ENCODE measurements at places on chromosomes 1 and 21.
A peak's percentile ranks its signal among the peaks of the same experiment; 100 is the strongest.

DNA sequence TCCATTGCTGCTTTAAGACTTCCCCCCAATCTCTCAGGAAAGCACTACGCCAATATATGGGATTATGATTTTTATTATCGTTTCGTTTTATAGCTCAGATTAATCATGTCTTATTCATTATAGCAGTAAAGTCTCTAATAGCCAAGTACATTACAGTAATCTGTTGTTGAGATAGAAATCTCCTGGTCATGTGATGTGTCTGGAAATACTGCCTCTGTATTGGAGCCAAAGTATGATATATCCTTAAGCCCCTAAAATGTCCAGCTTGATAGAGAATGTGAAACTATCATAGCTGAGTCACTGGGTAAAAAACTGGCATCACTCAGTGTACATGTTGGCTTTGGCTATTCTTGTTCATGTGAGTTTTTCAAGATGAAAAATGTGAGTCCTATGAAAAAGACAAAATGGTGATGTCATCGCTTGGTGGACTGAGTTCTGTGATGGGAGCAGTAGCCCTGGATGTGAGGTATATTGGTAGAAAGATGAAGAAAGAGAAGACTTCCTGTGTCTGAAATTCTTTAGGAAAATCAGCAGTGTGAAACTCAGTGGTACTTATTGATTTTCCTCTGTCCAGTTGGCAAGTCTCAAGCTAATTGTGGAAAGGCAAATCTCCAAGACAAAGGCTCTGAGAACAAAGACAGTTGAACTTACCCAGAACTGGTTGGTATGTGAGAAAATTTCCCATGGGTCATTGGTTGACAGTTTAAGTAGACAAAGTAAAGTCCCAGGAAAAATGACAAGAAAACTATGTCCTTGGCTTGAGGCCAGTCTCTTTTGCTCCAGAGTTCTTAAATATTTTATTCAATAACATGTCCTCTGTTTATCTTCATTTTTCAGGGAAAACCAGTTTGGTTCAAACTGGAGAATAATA, 76.2 kb downstream of the BRINP2 start:
- peak; percentile 28 for DNase-seq
- no peaks in the 10 kb centered on the region for H3K36me3 ChIP-seq

DNA sequence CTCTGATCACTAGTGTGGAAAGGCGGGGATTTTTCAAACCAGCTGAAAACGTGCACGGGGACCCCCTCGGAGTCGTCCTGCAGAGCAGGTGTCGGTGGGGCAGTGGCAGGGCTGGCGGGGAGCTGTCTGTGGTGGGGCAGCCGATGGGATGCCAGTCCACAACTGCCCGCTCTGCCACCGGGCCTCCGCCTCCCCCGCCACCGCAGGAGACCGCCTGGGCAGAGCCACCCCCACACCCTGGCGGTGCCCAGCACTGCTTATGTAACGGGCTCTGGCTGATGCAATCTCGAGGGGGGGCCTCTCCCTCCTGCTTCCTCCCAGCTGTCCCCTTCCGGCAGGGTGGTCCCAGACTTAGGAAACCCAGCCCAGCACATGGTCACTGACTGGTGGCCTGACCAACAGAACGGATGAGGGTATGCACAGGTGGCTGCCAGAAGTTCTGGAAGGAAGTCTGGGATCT, 9.3 kb downstream of the CHD5 start:
- DNase-seq: no peak
- H3K4me1 ChIP-seq: no peaks in the 10 kb centered on the region
- H3K27me3 ChIP-seq: peaks cover 11% of the 10 kb centered on the region
- no peak overlapping the region for H3K4me3 ChIP-seq
- H3K27ac ChIP-seq: no peak overlapping the region

DNA sequence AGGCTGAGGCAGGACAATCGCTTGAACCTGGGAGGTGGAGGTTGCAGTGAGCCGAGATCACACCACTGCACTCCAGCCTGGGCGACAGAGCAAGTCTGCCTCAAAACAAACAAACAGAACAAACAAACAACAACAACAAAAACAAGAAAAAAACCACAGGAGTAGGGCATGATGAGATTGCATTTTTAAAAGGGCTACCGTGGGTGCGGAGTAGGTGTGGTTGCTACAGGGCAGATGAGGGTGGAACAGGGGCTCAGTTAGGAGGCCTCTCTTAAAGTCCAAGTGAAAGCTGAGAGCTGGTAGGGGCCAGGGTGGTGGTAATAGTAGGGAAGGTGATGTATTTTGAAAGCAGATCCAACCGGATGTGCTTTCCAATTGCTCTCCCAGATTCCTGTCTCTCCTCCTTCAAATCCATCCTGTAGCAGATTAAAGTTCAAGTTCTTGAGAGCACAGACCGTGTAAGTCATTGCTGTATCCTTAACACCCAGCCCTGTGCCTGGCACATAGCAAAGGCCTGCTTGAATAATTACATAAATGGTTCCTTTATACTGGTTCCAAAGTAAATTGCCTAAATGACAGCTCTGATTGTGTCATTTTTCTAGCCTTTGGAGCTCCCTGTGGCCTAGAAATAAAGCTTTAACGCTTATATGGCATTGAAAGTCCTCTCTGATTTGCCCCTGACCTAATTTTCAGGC, 4.2 kb upstream of the LINGO4 start:
- H3K27me3 ChIP-seq: no peaks in the 10 kb centered on the region
- no peaks in the 10 kb centered on the region for H3K36me3 ChIP-seq
- no peak overlapping the region for H3K27ac ChIP-seq
- no peak overlapping the region for H3K4me3 ChIP-seq
- no peaks in the 10 kb centered on the region for H3K4me1 ChIP-seq

- no peak for DNase-seq
- H3K36me3 ChIP-seq: no peaks in the 10 kb centered on the region
- H3K4me1 ChIP-seq: peaks cover 71% of the 10 kb centered on the region
- H3K4me3 ChIP-seq: no peak overlapping the region
- no peak overlapping the region for H3K27ac ChIP-seq
- no peaks in the 10 kb centered on the region for H3K27me3 ChIP-seq
Measured at GRCh38 chr1:47687631-47688460, 250.0 kb downstream of the FOXD2 start.
